Muscle of back (tissue), 13 donors: ENCODE measurements at places on chromosomes 4 and X.

- no peak for DNase-seq
Measured at GRCh38 chr4:26135331-26135730, 185.5 kb upstream of the RBPJ start.

GRCh38 chr4:183295711-183296110, 24.4 kb downstream of the CLDN22 start:
- DNase-seq, result no peak

DNA sequence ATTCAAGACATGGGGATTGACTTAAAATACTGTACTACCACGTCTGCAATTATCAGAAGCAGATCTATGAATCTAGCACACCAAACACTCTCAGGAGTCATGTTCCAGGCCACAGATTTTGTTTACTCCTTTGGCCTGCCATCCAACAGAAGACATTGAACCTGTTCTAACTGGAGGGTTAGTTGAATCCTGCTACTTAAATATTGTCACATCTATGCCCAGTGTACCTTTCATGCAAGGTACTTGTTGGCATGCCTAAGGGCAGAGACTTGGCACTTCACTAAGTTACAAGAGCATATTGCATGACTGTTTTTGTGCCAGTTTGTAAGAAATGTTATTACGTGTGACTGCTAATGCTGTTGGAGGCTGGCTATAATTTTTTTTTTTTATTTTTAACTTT, 126.9 kb upstream of the BCOR start:
- DNase-seq, result no peak

DNA sequence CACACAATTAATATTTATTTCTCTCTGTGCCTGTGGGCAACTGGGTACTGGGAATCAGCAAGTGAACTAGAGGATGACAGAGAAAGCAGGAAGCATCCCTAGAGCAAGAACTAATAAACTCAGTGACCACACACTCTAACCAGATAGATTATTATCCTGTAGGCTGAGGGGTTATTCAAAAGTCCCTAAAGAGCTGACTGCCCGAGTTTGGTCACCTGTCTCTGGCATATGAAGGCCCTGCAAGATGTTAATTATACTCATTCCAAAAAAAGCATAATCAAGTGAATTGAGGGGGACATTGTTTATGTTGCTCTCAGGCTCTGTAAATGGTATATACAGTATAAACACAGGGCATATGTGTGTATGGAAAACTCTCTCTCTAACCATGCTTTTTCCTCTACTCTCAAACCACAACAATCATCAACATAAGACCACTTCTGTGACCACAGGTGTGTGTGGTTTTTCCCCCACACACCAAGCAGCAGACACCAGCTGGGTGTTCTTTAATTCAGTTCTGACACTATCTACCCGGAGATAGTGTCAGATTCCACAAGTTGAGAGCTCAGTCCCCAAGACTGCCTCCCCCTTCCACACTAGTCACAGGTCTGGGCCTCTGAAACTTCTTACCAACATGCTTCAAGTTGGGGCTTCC, 6.2 kb upstream of the HPSE start:
- DNase-seq, result no peak

DNA sequence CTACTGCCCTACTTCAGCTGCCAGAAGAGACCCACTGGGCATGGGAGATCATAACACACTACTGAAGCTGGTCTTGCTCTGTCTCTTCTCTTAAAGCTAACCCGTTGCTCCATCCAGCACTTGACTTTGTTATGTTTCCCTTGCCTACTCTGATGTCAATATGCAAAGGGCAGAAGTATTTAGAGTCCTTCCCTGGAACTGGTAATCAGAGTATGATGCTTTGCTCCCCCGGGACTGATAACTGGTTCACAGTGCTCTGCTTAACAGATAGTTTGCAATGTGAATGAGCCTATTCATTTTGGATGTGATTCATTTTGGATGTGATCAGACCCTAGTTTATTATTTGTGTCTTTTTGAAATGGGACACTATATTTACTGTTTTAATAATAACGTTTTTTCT, 12.3 kb upstream of the UCP1 start:
- no peak for DNase-seq

- no peak for DNase-seq
Measured at GRCh38 chr4:25104591-25104990, 55.7 kb downstream of the SEPSECS start.

DNA sequence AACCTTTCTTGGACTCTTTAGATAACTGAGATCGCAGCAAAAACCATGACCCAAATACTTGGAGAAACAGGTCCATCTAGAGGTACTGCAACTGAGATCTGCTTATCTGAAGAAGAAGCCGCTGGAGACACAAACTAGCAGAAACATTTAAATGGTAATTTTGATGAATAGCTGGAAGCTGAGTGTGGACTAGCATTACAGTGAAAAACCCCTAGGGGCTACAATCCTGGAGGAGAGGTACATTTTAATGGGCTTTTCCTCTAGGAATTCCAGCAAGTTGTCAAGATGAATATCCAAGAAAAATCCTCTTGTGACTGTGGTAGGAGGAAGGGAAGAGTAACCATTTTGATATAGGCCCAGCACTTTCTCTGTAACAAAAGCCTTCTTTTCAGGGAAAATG, 592.5 kb upstream of the GRIA3 start:
- no peak for DNase-seq

GRCh38 chr4:15658781-15659180, 3.6 kb upstream of the FBXL5 start:
- DNase-seq, result no peak

- DNase-seq, result peak; percentile 60
Measured at GRCh38 chr4:156294577-156294976, 340.9 kb upstream of the CTSO start.

GRCh38 chr4:82579932-82580331, 18.1 kb upstream of the TMEM150C start:
- DNase-seq, result no peak

DNA sequence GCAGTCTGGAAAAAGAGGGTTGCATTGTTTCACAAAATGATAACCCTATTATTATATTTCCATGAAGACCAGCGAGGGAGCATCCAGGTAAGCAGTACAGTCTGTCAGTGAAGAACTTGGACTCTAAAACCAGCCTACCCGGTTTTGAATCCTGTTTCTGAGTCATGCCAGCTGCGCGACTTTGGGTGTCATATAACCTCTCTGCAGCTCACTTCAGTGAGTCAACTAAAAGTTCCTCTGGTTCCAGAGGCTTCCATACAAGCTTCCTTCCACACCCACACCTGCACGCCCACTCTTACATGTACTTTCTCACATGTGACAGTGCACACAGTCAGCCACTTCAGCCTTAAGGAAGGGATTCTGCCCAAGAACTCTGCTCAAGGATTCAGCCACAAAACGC, 49.8 kb upstream of the PRPS2 start:
- DNase-seq, result no peak

DNA sequence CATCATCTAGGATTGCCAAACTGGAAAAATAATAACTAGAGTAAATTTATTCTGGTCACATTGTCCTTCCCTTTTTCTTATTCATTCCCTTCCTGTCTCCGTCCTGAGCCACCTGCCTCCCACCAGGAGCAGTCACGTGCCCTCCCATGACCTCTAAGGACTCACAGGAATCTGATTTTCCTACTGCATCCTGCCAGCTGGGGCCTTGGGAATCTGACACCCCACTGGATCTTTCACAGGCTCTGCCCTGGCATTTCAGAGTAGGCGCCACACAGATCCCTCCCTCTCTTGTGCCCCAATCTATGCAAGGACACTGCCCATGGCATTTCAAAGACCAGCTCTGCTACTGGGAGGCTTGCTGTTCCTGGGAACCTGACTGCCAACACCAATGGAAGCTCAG, 520.5 kb downstream of the PPARGC1A start:
- DNase-seq, result no peak

DNA sequence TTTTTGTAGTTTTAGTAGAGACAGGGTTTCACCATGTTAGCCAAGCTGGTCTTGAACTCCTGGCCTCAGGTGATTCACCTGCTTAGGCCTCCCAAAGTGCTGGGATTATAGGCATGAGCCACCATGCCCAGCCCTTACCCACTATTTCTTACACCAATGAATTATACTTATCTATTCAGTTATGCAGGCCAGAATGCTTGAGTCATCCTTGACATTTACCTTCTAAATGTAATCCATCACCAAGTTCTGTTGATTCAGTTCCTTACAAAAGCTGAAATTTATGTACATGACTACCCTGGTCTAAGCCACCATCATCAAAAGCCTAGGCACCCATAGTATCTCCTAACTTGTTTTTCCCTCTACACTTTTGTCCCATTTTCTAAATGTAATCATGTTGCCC, 585.7 kb downstream of the IL15 start:
- no peak for DNase-seq

GRCh38 chr4:85420831-85421230, 54.1 kb upstream of the ARHGAP24 start:
- no peak for DNase-seq

DNA sequence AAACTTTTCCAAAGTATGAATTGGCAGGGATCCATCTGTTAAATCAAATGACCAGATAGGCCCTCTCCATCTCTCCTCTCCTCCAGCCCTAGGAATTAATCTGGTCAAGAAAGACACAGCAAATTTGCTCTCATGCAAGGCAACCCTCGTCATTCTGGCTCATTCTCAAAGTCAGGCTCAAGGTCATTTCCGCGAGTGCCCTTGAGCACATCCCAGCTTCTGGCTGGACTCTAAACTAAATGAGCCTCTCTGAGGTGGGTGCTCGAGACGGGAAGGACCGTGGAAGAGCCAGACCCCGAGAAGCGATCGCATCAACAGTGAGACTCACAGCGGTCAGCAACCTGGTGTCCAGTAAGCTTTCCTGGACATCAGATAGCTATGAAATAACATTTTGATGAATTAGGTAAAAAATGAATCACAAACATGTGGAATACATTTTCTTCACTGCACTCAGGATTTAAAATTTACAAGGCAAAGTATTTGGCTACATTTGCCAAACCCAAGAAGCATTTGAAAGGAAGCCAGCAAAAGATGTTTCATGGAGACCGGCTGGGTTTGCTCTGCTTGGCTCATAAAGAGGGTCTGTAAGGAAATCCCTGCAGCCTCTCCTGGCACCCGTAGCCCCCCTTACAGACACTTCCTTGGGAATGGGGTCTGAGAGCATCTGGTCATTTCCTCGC, 121.0 kb downstream of the ENPP6 start:
- DNase-seq, result peak; percentile 70

- no peak for DNase-seq
Measured at GRCh38 chr4:69787879-69788278, 27.5 kb upstream of the SULT1B1 start.

DNA sequence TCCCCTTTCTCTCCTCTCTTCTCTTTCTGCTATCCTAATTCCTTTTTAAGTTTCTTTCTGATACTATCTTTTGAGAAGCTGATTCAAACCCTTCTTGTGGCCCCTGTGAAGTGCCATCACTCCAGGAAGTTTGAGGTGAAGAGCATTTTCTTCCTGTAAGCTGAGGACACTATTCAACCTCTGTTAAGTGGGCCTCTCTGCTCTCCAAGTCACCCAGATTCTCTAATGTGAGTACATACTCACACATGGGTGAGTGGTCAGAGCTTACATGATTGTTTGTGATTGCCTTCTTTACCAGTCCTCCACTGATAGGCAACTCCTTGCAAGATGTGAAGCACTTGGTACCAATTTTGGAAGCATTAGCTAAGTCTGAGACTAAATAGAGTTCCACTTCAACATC, 18.4 kb upstream of the SMIM10L2A start:
- no peak for DNase-seq

DNA sequence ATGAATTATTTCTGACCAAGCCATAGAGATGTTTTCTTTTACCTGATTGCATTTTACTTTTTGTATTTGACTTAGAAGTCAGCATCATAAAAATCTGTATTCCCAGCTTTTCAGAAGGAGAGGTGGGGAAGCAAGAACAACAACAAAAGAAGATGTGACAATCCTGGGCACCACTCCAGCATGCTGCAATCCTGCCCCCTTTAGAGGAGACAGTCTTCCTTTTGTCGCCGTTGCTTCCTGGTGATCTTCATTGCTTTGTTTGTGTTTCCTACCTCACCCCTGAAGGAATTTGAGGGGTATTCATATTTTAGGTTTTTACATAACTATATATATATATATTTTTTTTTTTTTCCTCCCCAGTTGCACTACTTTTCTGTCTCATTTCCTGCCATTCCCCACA, 3.7 kb downstream of the QRFPR start:
- no peak for DNase-seq

- no peak for DNase-seq
Measured at GRCh38 chr4:23374259-23374658, 515.6 kb downstream of the PPARGC1A start.

- DNase-seq, result peak; percentile 47
Measured at GRCh38 chr4:17232566-17233253, 279.2 kb downstream of the QDPR start.

- peak; percentile 92 for DNase-seq
Measured at GRCh38 chr4:99383833-99384392, 31.4 kb upstream of the ADH1C start.

DNA sequence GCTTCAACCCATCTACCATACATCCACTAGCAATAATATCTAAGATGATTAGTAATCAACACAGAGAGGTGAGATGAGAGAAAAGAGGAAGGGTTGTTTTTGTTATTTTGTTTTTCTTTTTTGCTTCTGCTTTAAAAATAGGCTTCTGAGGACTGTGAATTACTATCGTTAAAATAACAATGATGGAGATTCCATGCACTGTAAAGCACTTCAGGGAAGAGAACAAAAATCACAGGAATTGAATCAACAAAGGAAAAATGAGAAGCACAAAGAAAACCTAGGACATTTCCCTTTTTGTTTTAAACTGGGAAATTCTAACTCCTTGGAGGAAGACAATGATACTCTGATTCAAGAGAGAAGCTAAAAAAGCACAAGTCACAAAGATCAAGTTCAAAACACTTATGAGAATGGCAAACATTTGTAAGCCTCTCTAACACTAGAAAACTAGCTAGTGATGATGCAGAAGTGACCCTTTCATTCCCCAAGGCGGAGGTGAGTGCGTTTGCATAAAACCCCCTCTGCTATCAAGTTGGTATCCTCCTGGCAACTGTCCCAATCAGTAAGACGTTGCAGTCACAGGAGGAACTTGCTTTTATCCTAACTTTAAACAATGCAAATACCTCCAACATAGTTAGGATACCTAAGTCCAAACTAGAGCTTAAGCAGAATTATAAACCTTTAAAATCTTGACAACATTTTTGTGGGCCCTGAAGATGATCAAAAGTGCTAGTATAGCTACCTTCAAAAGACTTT, 308.5 kb downstream of the CAMK2D start:
- DNase-seq, result no peak

GRCh38 chr4:2843941-2844584, 419 bp downstream of the ADD1 start:
- DNase-seq, result peak; percentile 54

GRCh38 chrX:75228854-75229253, 45.0 kb upstream of the UPRT start:
- DNase-seq, result no peak
